ENCODE measurements at places on chromosomes 3 and 15.

DNA sequence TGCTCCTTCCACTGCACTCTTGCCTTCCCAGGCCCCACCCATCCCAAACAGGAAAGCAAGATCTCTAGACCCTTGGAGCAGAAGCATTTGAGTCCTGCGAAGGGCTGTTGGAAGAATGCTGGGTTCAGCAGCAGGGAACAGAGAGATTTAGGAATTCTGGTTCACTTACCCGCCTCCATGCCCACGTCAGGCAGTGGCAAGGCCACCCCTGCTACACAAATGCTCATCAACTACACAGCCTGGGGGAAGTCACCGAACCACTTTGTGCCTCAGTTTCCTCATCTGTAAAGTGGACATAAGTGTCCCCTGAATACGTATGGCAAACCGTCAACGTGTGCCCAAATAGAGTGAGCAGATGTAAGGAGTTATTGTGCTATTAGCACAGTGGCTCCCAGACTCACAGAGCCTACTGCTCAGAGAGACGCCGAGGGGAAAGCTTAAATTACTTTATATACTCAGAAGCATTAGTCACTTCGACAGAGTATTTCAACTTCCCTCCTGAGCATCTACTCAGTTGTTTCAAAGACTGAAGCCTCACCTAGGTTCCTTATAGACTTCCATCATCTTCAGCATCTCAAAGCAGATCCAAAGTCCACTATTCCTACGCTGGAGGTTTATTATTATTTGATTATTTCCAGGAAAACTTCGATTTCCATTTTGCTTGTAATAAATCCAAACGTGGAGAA lies 905 bp downstream of the HOMER2 start:
- DNase-seq: peak; percentile 19

DNA sequence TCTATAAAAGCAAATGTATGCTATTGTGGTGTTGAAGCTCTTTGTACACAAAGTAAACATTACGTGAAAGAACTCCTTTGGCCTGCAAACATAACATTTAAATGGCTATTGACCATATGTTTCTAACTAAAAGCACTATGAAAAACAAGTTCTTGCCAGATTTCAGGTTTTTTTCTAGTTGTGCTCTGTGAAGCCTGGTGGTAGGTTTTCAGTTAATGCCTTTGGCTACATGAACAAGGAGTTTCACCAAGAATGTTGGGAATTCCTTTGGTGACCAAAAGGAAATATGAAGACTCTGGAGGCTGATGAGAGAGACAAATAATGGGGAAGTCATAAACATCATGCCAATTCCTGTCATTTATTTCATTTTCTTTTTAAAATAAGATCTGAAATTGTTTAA lies 66.0 kb downstream of the RBMS3 start:
- DNase-seq: peak; percentile 39

GRCh38 chr3:95002438-95003046 lies 939.7 kb downstream of the NSUN3 start:
- no peak for DNase-seq

DNA sequence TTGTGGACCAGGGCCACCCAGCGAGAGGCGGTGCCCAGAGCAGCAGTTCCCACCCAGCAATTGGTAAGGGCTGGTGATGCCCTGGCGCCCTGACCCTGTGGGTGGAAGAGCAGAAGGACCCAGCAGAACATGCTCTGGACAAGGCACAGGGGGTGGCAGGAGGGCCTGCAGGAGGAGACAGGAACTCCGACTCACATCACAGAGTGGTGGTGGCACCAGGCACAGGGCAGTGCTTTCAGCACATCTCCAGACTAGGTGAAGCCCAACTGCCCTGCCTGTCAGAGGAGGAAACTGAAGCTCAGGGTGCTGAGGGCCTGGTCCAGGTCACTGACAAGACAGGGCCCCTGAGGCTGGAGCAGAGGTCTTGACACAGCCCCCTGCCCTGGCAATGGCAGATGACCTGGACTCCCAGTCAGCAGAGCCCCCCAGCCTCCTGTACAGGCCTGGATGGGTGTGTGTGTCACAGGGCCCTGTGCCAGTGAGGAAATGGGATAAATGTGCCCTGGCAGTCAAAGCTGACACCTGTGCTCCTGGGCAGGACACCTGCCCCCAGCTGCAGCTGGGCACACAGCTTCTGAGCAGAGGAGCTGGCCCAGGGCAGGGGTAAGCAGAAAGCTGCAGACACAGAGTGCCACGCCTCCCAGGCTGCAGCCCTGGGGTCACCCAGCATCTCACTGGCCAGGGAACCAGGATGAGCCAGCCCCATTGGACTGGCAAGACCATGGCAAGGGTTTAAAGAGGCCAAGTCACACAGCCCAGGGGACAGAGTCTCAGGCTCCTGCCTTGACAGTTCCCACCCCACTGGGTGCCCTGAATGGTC lies 11.4 kb downstream of the KLF15 start:
- DNase-seq: no peak

GRCh38 chr3:140078343-140078742 lies 143.4 kb downstream of the CLSTN2 start:
- no peak for DNase-seq

DNA sequence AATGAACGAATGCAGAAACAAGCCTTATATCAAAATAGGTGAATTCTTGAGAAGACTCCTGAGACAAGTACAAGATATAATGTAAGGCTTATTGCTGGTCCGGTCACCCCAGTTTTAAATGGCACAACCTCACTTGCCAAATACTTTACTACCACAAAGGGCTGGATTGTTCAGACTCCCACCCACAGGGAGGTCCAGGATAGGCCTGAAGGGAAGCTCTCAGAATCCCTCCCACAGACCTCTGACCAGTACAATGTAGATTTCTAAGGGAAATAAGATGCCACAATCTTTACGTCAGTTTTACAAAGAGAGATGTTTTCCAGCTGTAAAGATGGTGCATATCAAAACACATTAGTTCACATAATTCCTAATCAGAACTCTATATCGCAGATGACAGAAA lies 577.7 kb upstream of the ADAMTS9 start:
- no peak for DNase-seq

DNA sequence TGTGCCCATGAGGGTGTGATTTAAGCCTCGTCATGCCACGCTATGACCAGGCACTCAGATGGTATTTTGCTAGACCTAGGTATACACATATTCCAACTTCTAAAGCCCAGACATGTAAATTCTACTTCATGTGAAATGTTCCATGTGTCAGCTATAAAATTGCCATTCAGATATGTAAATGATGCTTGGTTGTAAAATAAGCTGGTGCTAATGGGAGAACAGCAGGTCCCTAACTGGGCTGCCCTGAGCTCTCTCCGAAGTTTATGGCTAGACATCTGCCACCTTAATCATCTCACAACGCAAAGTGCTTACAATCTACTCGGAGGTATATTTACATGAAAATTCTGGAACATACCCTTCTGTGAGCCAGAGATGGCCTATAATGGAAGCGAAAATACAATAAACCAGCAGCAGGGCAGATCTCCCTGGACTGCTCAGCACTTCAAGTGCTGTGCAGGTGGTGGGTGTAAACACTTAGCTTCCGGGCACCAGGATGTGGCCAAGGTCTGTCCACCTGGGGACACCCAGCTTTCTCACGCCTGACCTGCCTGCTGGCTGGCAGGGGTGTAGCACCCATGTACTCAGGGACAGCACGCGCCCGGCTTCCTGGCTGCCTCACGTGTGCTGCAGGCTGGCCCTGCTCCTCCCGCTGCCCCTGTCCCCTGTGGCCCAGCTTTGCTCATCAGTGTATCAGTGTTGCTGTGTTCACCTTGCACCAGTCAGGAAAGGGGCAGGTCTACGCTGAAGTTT lies 82.0 kb downstream of the CHDH start:
- DNase-seq: no peak

- no peak for DNase-seq
Observed at GRCh38 chr3:44120721-44121582, 120.7 kb upstream of the TOPAZ1 start.

DNA sequence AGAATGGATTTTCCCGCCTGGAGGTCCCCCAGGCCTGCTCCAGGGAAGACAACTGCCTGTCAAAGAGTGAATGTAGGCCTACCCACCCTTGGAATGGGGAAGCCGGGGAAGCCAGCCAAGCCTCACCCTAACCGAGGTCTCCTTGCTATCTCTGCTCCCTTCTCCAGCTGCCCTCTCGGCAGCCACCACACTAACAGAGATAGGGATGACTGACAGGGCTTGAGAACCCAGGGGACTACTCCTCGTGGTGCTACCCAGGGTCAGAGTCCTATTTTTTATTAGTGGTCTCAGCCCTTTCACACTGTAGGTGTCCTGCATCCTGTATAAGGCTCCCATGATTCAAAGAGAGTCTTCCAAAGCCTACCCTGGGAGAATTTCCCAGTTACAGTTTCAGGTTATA lies 160.6 kb upstream of the CHRM5 start:
- no peak for DNase-seq

DNA sequence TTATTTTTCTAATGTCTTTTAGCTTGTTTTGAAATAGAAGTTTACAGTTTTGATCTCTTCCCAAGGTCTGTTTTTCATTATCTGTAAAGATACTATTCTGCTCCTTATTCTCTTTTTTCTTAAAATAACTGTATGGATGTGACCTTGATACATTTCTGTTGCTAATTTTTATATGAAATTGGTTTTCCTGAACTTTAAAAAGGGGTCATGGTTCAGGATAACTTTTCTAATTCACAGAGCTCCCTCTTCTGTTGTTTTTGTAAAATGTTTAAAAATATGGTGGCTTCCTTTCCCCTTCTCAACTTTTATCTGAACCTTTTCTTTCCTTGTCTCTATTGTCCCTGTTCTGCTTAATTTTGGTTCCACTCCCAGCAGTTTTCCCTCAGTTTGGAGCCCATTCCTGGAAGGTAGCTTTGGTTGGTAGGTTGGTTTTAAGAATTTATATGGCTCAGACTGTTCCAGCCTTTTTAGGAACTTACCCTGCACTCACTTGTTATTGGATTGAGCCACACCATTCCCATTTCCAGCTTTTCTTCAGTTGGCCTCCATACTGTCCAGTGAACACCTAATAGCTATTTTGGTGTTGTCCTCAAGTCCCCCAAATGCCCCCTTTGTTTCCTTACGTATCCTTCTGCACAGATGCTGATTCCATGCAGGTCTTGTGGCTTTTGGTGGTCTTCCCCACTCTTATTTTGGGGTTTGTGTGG lies 70.3 kb downstream of the SLMAP start:
- DNase-seq: peak; percentile 4

DNA sequence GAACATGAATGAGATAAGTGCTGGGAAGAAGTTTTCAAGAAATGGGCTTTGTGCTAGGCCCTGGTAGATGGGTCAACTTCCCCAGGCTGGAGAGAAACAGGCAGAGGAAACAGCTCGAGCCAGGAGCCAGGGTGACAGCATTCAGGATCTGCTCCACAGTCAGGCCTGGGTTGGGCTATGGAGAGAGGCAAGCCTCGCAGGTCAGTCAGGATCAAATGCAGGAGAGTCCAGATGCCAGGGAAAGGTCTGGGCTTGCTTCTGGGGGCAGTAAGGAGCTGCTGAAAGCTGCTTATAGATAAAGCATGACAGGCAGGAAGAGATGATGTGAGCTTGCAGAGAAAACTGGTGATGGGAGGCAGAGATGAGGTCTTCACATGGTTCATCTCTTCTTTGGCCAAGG lies 11.0 kb upstream of the USP3 start:
- no peak for DNase-seq

Measured in ACHN (cell line).